ENCODE measurements at places on chromosomes 1 and 21.
A peak's percentile ranks its signal among the peaks of the same experiment; 100 is the strongest.

DNA sequence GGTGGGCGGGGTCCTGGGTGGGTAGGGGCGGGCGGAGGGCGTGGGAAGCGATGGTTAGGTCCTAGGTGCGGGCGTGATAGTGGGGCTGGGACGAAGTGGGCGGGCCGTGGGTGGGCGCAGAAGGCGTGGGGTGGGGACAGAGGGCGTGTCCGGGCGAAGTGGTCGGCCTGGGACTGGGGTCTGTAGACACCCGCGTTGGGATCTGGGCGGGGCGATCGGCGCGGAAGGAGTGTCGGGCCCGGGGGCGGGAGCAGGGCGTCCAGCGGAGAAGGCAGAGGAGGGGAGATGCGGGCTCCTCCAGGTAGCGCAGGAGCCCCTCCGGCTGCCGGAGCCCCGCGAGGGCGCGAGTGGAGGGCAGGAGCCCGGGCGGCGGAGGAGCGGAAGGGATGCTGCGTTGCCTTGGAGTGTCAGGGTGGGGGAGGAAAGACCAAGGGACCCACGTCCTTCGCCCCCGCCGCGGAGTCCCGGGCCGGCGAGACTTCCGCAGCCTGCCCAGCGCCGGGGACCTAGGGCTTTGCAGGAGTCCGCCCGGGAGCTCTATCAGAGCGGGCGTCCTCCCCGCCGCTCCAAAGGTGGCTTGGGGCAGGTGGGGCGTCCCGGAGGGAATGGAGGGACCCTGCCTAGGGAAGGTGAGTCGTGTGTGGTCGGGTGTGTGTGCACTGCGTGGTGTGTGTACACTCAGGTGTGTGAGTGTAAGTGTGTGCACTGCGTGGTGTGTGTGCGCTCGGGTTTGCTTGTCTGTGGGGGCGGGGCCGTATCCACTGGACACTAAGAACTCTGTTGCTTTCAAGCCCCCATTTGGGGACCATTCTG lies 27.0 kb upstream of the PRSS38 start:
- DNase-seq, result peak; percentile 38

GRCh38 chr21:42526379-42526727 lies 12.7 kb downstream of the SLC37A1 start:
- DNase-seq, result no peak

DNA sequence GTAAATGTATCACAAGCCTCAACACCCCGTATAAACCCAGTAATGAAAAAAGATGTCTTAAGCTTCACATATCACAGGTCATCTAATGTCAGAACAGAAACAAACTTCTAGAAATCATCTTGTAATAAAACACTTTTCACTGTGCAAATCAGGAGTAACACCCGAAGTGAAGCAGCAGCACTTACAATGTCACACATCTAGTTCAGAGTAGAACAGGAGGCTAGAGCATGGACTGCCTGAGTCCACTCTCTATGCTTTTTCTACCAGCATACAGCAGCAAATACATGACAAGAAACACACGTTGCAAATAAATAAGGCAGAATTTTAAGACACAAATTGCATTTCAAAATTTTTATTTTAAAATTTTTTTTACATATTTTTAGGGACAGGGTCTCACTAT lies 57.2 kb downstream of the AKT3 start:
- no peak for DNase-seq

GRCh38 chr1:5650283-5651026 lies 341.8 kb downstream of the NPHP4 start:
- DNase-seq, result no peak
